ENCODE measurements at places on chromosomes 2 and 18. TPM values are rescaled to one million over a fixed set of nuclear protein-coding genes. Genes with fewer than 3 reads are reported as not detected.
A peak's percentile ranks its signal among the peaks of the same experiment; 100 is the strongest.

Gene DCDC2C
- total RNA-seq, result not detected

Gene CCDC88A
- total RNA-seq, result 11.3 TPM

Gene ERMN
- 1.8 TPM for total RNA-seq

Gene CXCR2
- total RNA-seq, result 0.14 TPM

Gene MAB21L4
- not detected for total RNA-seq

Gene GLI2
- total RNA-seq, result not detected

Gene SLC4A5
- 2.7 TPM for total RNA-seq

Gene ZBTB14
- total RNA-seq, result 23.4 TPM

Gene CRYGC
- total RNA-seq, result not detected

Gene GBX2
- not detected for total RNA-seq

- H3K4me1 ChIP-seq, result peaks cover 38% of the 10 kb centered on the region
- H3K27ac ChIP-seq, result no peak overlapping the region
- peak overlapping the region; percentile 28 for H3K4me3 ChIP-seq
Measured at GRCh38 chr2:152167065-152167464, 8.5 kb downstream of the STAM2 start.

- no peaks in the 10 kb centered on the region for H3K4me1 ChIP-seq
- no peak overlapping the region for H3K4me3 ChIP-seq
- no peak for DNase-seq
- H3K27ac ChIP-seq, result no peak overlapping the region
- peaks cover 3% of the 10 kb centered on the region for H3K27me3 ChIP-seq
Measured at GRCh38 chr2:88161446-88162244, 8.5 kb upstream of the THNSL2 start.

- H3K4me1 ChIP-seq, result no peaks in the 10 kb centered on the region
- no peak overlapping the region for H3K27ac ChIP-seq
- H3K4me3 ChIP-seq, result no peak overlapping the region
- H3K27me3 ChIP-seq, result no peaks in the 10 kb centered on the region
Measured at GRCh38 chr2:116810071-116810470, 1004.4 kb upstream of the DDX18 start.

DNA sequence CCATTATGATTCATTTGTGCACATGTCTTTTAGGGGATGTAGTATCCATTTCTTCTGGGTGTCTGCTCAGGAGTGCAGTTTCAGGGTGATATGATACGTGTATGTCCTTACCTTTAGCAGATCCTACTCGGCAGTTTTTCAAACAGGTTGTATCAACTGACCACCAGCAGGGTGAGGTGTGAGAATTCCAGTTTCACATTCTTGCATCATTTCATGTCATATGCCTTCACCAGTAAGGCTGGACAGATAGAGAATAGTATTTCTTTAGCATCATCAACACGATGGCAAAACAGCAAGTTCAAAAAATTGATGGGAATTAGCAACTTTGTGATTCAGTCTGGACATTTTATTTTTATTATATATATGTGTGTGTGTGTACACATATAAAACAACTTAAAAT, 230.0 kb upstream of the TPO start:
- no peak overlapping the region for H3K27ac ChIP-seq
- no peaks in the 10 kb centered on the region for H3K27me3 ChIP-seq
- no peaks in the 10 kb centered on the region for H3K4me1 ChIP-seq
- no peak overlapping the region for H3K4me3 ChIP-seq
- DNase-seq, result no peak

DNA sequence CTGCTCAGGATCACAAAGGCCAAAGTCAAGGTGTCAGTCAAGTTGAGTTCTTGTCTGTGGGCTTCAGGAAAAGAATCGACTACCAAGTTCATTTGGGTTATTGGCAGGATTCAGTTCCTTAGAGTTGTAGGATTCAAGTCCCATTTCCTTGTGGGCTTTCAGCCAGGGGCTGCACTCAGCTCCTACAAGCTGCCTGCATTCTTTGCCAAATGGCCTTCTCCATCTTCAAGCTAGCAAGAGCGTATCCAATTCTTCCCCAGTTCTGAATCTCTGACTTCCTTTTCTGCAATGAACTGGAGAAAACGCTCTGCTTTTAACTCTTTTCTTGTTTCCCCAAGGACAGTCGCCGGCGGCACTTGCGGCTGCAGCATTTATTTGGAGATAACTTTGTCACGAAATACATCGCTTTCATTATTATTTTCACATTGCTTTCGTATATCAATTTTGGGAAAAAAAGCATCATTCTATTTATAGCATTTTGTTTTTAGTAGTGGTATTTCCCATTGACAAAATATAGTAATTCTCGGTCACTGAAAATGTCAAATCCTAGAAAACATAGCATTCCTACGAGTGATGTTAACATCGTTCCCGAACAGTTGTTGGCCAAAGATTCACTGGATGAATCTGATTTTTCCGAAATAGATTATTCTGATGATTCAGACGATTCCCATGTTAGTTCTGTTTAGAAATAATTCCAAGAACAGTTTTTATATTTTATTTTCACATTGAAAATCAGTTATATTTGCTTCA, 59.6 kb upstream of the SERPINE2 start:
- no peak overlapping the region for H3K4me3 ChIP-seq
- no peak for DNase-seq
- H3K36me3 ChIP-seq, result no peaks in the 10 kb centered on the region
- H3K27me3 ChIP-seq, result peaks cover 13% of the 10 kb centered on the region
- H3K4me1 ChIP-seq, result no peaks in the 10 kb centered on the region
- no peak overlapping the region for H3K27ac ChIP-seq

DNA sequence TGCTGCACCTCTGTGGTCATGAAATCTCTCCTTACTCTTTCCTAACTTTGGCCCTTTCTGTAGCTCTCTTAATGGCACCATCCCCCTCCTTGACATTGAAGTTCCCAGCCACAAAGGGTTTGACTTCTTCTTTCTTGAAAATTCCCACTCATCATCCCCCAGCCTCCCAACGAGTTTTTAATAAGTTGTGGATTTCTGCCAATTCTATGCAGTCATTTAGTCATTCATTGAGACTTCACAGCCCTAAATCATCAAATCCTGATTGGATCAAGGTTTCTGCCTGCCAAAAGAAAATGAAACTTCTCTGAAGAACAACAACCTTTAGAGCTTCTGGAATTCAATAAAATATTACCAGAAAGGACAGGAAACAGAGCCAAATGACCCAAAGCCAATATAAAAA, 354.3 kb downstream of the CLIP4 start:
- peaks cover 4% of the 10 kb centered on the region for H3K36me3 ChIP-seq
- H3K27me3 ChIP-seq, result peaks cover 5% of the 10 kb centered on the region
- no peaks in the 10 kb centered on the region for H3K4me1 ChIP-seq
- no peak overlapping the region for H3K27ac ChIP-seq
- no peak for DNase-seq

DNA sequence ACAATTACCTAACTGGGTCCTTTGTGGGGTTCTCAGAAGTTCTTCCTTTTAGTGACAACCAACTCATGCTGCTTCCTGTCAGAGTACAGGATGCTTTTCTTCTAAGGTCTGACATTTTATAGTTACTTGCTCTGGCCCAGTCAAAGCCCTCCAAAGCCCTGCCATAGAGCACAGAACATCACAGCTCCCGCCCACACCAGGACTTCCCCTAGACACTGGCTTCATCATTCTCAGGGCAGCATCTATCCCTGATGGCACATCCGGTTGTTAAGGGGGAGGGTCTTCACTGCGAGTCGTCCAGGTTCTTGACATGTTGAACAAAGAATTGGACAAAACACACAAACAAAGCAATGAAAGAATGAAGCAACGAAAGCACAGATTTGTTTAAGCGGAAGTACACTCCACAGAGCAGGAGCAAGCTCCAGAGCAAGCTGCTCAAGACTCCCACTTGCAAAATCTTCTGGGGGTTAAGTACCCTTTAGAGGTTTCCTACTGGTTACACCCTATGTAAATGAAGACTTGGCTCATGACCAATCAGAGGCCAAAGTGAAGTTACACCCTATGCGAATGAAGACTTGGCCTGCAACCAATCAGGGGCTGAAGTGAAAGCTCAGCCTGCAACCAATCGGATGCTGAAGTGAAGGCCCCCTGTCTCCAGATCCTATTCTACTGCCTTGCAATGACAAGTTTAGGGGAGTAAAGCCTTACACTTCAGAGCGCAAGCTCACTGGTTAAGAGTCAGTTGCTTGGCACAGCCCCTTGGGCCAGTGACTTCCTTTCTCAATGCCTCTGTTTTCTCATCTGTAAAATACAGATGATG, 79.0 kb downstream of the HDAC4 start:
- DNase-seq, result peak; percentile 87
- H3K27me3 ChIP-seq, result peaks cover 5% of the 10 kb centered on the region
- peaks cover 80% of the 10 kb centered on the region for H3K4me1 ChIP-seq

- no peak overlapping the region for H3K27ac ChIP-seq
- no peak for DNase-seq
- H3K4me1 ChIP-seq, result peaks cover 6% of the 10 kb centered on the region
- peaks cover 23% of the 10 kb centered on the region for H3K36me3 ChIP-seq
Measured at GRCh38 chr18:57025540-57025939, 121.3 kb upstream of the BOD1L2 start.

- no peaks in the 10 kb centered on the region for H3K36me3 ChIP-seq
- peaks cover 21% of the 10 kb centered on the region for H3K27me3 ChIP-seq
- H3K27ac ChIP-seq, result no peak overlapping the region
- no peak overlapping the region for H3K4me3 ChIP-seq
- H3K4me1 ChIP-seq, result no peaks in the 10 kb centered on the region
Measured at GRCh38 chr2:176390276-176391147, 121.3 kb downstream of the MTX2 start.

GRCh38 chr2:121342751-121343150, 57.7 kb upstream of the TFCP2L1 start:
- H3K36me3 ChIP-seq, result peaks cover 48% of the 10 kb centered on the region
- H3K4me1 ChIP-seq, result no peaks in the 10 kb centered on the region
- H3K27me3 ChIP-seq, result no peaks in the 10 kb centered on the region

DNA sequence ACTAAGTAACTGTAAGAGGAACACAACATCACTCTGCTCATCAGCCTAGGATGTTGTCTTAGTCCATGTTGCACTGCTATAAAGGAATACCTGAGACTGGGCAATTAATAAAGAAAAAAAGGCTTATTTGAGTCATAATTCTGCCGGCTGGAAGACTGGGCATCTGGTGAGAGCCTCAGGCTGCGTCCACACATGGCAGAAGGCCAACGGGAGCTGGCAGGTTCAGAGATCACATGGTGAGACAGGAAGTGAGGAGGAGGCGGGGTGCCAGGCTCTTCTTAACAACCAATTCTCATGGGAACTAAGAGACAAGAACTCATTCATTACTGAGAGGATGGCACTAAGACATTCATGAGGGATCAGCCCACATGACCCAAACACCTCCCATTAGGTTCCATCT, 46.8 kb downstream of the EPG5 start:
- DNase-seq, result peak; percentile 12
- peaks cover 40% of the 10 kb centered on the region for H3K36me3 ChIP-seq
- no peak overlapping the region for H3K27ac ChIP-seq

- no peak overlapping the region for H3K27ac ChIP-seq
- no peaks in the 10 kb centered on the region for H3K4me1 ChIP-seq
- no peaks in the 10 kb centered on the region for H3K27me3 ChIP-seq
Measured at GRCh38 chr2:172848519-172848918, 112.9 kb downstream of the RAPGEF4 start.

DNA sequence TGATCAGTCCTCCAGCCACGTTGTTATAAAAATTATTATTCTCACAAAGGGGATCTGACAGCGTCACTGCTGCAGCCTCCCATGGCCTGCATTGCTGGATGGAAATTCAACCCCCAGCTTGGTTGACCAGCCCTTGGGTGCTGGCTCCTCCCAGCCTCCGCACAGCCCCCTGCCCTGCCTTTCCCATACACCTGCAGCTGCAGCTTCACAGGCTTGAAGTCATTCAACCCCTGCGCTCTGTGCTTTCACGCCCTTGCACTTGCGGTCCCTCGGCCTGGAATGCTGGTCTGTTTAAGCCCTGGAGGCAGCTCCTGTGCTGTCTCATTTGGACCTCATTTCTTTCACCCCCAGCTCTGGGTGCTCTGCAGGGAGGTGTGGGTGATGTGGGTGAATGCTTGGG, 860 bp upstream of the CD8A start:
- peaks cover 61% of the 10 kb centered on the region for H3K27me3 ChIP-seq
- DNase-seq, result no peak
- H3K4me1 ChIP-seq, result peaks cover 22% of the 10 kb centered on the region
- peaks cover 8% of the 10 kb centered on the region for H3K36me3 ChIP-seq
- H3K4me3 ChIP-seq, result peak overlapping the region; percentile 69

- no peaks in the 10 kb centered on the region for H3K36me3 ChIP-seq
- H3K27ac ChIP-seq, result no peak overlapping the region
- no peak for DNase-seq
- peaks cover 21% of the 10 kb centered on the region for H3K4me1 ChIP-seq
- no peak overlapping the region for H3K4me3 ChIP-seq
Measured at GRCh38 chr2:196112418-196113034, 43.9 kb upstream of the DNAH7 start.

DNA sequence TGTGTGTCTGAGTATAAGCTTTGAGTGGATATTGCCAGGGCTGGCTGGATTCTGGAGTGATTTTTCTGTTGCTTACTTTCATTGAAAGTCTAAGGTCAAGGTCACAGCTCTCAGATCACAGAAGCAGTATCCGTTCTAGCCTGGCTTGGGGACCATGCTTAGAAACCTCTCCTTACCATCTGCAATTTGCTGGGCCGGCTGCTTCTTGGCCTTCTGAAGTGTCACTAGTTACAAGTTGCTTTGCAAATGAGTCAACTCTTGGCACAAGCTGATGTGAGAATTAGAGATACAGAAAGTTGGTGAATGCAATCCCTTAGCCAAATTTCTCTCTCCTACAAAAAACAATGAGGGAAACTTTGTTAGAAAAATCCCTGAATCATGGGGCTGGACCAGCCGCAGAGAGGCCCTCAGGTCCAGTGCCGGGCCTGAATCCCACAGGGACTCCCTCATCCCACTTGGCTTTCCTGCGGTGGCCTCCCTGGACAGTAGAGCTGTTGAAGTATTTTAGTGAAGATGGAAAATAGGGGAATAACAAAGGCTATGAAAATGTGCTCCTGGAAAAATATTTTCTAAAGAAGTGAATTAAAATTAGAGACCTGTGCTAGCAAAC, 92.7 kb upstream of the CNGA3 start:
- no peak for DNase-seq
- H3K27ac ChIP-seq, result no peak overlapping the region
- no peaks in the 10 kb centered on the region for H3K4me1 ChIP-seq

- no peak overlapping the region for H3K27ac ChIP-seq
- H3K36me3 ChIP-seq, result no peaks in the 10 kb centered on the region
- H3K27me3 ChIP-seq, result peaks cover 13% of the 10 kb centered on the region
- no peaks in the 10 kb centered on the region for H3K4me1 ChIP-seq
Measured at GRCh38 chr2:20852139-20852538, 29.2 kb upstream of the LDAH start.

- H3K4me3 ChIP-seq, result no peak overlapping the region
- H3K4me1 ChIP-seq, result peaks cover 15% of the 10 kb centered on the region
- no peak overlapping the region for H3K27ac ChIP-seq
- H3K36me3 ChIP-seq, result no peaks in the 10 kb centered on the region
Measured at GRCh38 chr18:74411475-74411874, 45.6 kb downstream of the DIPK1C start.

- no peak overlapping the region for H3K27ac ChIP-seq
- DNase-seq, result no peak
- no peak overlapping the region for H3K4me3 ChIP-seq
- no peaks in the 10 kb centered on the region for H3K36me3 ChIP-seq
Measured at GRCh38 chr2:47561906-47562305, 158.9 kb downstream of the MSH2 start.

DNA sequence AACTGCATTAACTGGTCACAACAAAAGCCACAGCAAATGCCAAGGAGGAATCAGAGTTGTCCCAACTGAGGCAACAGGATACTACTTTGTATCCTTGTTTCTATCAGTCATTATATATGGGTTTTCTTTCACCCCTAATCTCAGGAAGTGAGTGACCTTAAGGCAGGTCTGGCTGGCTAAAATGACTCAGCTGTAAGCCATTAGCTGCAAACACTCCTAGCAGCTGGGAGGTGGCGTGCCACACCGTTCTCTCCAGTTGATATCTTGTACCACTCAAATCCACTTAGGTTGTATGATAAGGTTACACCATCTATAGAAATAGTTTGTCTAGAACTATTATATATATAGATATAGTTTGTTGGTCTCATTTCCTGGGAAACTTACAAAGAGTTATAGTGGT, 171.1 kb upstream of the MC4R start:
- no peak overlapping the region for H3K27ac ChIP-seq
- no peaks in the 10 kb centered on the region for H3K27me3 ChIP-seq
- H3K4me3 ChIP-seq, result no peak overlapping the region
- H3K4me1 ChIP-seq, result no peaks in the 10 kb centered on the region
